ENCODE measurements at places on chromosomes 6 and 20.

- DNase-seq, result no peak
Observed at GRCh38 chr6:156657296-156657695, 119.9 kb upstream of the ARID1B start.

DNA sequence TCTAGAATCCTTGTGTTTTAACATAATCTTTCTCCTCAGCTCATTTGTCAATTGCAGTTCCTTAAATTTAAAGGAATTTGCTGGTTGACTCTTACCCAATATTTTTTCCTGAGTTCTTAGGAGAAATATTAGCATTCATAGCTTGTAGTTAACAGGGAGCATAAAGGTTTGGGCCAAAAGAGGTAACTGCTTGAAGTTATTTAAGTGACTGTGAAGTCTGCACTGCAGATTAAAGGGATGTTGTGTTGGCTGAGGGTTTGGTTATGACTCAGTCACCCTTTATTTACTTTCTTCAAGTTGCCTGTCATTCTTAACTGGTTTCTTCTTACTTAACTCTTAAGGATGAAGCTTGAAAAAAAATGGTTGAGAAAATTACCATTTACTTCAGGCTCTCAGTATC is 220.3 kb upstream of the LAMP5 start:
- DNase-seq, result no peak

DNA sequence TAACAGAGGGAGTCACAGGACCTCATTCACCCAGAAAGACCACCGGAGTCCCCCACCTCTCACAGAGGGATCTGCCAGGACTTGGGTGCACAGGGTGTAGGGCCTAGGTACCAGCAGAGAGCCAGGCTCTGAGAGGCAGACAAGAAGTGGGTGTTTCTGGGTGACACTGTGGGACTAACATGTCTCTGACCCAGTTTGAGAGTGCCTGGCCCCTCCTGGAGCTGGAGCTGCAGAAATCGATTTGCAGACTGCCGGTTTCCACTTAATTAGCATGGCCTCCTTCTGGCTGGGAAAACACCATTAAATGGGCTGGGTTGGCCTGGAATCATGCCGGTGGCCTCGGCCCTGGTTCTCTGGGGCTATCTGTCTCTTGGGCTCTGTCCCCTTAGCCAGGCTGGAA is 59.2 kb downstream of the PPP1R16B start:
- no peak for DNase-seq

GRCh38 chr6:54073487-54073886 is 37.8 kb upstream of the MLIP start:
- DNase-seq, result no peak

GRCh38 chr6:125259354-125259736 is 42.4 kb downstream of the HDDC2 start:
- DNase-seq, result no peak

DNA sequence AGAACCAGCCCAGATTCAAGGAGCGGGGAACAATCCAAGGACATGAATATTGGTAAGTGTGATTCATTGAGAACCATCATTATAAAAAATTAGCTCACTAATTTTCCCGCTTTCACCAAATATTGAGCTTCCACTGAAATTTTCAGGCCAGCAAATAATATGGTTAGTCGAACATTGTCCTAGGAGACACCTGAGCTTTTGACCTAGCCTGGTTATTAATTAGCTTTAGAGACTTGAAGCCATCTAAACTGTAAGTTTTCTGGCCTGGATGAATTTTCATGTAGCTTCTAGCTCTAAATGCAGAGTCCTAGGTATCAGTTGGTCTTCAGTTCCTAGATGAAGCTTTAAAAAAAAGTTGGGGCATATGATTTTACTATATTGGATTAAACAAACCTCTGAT is 17.1 kb upstream of the RALGAPA2 start:
- DNase-seq, result no peak

- no peak for DNase-seq
Observed at GRCh38 chr6:122730775-122731386, 48.6 kb upstream of the FABP7 start.

DNA sequence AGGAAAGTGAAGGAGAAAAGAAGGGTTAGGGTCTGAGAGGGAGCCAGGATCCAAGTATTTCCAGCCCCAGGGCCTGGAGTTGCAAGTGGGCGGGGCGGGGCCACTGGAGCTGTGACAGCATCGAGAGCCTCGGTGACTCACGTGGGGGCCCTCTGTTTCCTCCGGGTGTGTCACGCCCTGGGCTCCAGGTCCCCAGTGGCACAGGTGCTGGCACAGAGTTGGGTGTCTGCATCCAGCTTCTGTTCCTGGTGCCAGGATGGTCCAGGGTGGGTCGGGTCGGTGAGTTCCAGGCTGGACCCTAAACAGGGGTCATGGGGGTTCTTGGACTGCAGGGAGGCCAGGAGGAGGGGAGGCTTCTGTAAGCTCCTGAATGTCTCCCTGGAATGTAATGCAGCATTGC is 16.7 kb downstream of the RAET1L start:
- DNase-seq, result no peak

GRCh38 chr6:28865401-28866204 is 58.2 kb downstream of the TRIM27 start:
- DNase-seq, result peak; percentile 13

GRCh38 chr6:12136905-12137304 is 124.8 kb downstream of the HIVEP1 start:
- DNase-seq, result no peak

- DNase-seq, result no peak
Observed at GRCh38 chr20:32050851-32051556, 1.0 kb upstream of the HCK start.

DNA sequence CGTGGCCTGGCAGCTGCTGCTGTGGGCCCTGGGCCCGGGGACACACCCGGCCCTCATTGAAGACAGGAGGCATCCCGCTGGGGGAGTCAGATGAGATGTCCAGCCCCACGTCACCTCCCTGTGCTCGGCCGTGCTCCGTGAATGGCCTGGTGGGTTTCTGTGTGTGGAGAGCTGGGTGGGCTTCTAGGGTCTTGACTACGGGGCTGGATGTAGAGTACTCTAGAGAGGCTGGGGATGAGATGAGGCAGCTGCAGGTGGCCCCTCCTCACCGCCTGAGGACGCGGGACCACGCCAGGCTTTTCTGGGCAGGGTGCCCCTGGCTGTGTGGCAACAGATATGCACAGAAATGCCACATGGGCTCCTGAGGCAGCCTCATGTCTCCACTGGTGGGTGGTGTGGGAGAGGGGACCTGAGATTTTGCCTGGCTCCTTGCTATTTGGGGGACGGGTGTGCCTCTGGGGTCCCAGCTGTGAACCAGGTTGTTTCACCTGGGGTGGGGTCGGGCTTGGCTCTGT is 8.4 kb upstream of the BHLHE23 start:
- DNase-seq, result no peak

GRCh38 chr20:14758356-14758755 is 420.9 kb upstream of the FLRT3 start:
- no peak for DNase-seq

GRCh38 chr20:59006167-59006863 is 739 bp downstream of the CTSZ start:
- no peak for DNase-seq

DNA sequence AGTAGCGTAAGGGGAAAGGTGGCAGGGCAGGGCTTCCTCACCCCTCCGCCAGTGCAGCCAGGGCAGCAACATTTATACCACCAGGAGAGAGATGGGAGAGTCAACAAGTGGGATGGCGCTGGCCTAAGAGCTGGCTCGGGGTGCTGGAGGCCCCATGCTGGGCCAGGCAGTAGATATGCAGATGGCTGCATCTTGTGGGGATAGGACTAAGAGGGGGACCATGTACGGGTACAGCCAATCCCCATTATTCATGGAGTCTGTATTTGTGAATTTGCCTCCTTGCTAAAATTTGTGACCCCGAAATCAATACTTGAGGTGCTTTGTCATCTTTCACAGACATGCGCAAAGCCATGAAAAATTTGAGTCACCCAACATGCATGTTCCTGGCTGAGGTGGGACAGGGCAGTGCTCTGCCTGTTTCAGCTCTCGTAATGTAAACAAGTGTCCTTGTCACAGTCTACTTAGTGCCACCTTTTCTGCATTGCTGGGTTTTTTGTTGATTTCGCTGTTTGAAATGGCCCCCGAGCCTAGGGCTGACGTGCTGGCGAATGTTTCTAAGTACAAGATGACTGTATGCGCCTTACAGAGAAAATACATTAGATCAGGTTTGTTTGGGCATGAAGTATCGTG is 27.5 kb upstream of the TAF8 start:
- DNase-seq, result no peak

- no peak for DNase-seq
Observed at GRCh38 chr6:35321091-35321490, 21.3 kb upstream of the PPARD start.

DNA sequence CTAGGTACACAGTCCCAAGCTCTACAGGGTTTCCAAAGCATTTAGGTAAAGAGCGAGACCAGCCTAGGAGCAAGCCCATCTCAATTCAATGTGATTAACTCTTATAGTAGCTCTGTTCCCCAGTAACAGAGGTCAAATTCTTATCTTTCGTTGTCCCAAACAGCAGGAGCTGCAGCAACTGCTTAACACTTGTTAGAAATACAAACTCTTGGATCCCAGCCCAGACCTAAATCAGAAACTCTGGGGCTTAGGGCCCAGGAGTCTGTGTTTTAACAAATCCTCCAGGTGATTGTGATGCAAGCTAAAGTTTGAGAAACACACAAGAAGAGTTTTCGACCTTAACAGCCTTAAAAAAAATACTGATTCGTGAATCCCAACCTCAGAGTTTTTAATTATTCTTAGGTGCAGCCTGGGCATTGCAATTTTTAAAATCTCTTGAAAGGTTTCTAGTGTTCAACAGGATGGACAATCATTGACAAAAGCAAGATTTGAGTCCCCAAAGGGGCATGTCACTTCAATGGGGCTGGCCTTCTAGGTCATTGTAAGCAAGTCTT is 127.4 kb upstream of the HCRTR2 start:
- DNase-seq, result no peak

- DNase-seq, result no peak
Observed at GRCh38 chr6:6742535-6742934, 154.0 kb downstream of the LY86 start.

DNA sequence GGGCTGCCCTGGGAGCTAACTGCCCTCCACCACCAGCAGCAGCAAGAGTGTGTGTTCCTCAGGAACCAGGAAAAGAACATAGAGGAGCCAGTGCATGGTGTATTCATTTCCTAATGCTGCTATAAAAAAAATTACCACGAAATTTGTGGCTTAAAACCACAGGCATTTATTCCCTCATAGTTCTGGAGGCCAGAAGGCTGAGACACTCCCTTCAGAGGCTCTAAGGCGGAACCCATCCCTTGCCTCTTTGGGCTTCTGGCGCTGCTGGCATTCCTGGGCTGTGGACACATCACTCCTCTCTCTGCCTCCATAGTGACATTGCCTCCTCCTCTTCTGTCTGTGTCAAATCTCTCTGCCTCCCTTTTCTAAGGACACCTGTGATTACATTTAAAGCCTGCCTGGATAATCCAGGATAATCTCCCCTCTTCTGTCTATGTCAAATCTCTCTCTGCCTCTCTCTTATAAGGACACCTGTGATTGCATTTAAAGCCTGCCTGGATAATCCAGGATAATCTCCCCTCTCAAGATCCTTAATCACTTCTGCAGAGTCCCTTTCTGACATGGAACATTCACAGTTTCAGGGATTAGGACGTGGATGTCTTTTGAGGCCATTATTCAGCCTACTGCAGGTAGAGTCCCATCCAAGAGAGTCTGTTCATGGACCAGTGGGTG is 54.7 kb downstream of the NDUFAF5 start:
- no peak for DNase-seq

DNA sequence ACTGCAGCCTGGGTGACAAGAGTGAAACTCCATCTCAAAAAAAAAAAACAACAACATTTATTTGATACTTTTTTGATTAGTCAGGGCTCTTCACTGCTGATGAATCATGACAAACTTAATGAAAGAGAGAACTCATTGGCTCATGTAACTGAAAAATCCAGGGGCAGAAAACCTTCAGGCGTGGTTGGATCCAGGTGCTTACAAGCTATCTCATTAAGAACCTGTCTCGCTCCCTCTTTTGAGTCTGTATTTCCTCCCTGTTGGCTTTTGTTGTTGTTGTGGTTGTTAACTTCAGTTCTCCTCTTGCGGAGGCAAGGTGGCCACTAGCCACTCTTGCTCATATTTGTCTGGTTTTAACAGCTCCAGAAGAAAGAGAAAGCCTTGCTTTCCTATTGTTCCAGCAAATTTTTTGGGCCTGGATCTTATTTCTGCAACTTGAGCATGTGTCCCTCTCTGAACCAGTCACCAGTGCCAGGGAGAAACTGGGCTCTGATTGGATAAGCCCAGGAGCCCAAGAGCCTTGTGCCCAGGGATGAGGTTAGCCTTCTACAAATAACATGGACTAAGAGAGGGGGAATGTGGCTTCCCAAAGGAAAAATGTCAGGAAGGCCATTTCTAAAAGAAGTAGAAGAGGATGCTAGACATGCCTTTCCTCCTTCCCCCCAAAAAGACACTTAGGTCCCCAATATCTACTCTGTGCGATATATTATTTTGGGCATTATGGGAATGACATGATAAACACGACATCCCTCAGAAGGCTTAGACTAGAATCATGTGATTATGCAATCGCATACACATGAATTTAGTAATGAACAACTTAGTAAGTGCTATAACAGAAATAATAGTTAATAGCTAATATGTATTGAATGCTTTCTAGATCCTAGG is 64.5 kb downstream of the PHACTR2 start:
- no peak for DNase-seq

DNA sequence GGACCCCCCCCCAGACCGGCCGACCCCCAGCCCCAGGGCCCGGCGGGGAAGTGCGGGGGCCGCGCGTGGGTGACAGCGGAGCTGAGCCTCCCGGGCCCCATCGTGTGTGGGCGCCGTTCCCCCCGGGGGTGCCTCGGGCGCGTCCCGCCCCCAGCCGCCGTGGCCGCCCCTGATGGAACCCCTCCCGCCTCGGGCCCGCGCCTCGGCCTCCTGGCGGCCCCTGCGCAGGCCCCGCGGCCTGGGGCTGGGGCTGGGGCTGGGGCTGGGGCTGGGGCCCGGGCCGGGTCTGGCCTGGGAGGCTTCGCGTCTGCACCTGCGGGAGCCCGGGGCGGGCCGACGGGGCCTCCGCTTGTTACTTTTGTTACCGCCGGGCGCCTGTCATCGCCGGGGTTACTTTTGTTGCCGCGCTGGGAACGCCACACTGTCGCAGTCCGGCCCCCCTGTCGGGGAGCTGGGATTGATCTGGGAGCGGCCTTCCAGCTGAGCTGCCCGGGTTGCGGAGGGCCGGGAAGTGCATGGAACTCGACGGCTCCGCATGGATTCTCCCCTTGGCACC is 598 bp downstream of the OGFR start:
- DNase-seq, result no peak

DNA sequence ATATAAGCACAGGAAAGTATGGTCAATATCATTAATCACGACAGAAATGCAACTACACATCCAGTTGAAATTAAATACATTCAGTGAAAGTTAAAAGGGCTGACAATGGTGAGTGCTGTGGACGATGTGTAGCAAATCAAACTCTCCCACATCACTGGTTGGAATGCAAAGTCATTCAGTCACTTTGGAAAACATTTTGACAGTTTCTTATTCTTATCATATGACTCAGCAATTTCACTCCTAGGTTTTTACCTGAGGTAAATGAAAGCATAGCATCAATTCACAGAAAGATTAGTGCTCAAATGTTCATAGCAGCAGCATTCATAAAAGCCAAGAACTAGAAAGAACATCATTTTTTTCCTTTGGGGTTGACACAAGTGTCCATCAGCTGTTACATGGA is 28.6 kb upstream of the SAMD5 start:
- DNase-seq, result no peak

- DNase-seq, result no peak
Observed at GRCh38 chr20:41524980-41525613, 93.1 kb downstream of the CHD6 start.

Measured in stimulated activated CD8-positive, alpha-beta memory T cell treated with anti-CD3 and anti-CD28 coated beads, Interleukin-12 subunit alpha, Interleukin-12 subunit beta, amount 100 ng/mL, for 1 hour (primary cell).